ENCODE measurements at places on chromosomes 2 and 18.

DNA sequence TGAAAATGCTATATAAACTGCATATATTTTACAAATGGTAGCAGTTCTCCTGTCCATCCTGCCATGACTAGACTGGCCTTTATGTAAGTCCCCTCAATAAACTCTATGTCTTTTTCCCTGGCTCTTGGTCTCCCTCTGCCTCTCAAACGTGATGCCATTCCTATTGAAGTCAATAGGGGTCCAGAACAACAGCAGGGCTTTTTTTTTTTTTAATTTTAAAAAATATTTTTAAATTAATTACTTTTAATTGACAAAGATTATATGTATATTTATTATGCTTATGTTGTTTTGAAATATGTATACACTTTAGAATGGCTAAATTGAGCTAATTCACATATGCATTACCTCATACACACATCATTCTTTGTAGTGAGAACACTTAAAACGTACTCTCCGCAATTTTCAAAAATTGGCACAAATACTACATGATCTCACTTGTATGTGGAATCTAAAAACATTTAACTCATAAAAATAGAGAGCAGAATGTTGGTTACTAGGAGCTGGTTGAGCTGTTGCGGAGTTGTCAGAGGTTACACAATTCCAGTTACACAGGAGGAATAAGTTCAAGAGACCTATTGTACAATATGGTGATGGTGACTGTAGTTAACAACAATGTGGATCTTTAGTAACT, 123.1 kb downstream of the LRRTM4 start:
- no peak for DNase-seq

- no peak for DNase-seq
Observed at GRCh38 chr18:79070486-79070885, 1.3 kb downstream of the ATP9B start.

DNA sequence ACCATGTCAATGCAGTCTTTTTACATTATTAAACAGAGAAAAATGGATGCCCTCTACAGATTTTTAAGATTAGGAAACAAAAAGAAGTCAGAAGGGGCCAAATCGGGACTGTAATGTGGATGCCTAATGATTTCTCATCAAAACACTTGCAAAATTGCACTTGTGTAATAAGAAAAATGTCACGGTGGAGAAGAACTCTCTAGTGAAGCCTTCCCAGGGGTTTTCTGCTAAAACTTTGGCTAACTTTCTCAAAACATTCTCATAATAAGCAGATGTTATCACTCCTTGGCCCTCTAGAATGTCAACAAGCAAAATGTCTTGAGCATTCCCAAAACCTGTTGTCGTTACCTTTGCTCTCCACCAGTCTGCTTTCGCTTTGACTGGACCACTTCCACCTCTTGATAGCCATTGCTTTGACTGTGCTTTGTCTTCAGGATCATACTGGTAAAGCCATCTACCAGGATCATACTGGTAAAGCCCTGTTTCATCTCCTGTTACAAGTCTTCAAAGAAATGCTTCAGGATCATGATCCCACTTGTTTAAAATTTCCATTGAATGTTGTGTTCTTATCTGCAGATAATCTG, 226.8 kb downstream of the TNS1 start:
- DNase-seq = no peak

DNA sequence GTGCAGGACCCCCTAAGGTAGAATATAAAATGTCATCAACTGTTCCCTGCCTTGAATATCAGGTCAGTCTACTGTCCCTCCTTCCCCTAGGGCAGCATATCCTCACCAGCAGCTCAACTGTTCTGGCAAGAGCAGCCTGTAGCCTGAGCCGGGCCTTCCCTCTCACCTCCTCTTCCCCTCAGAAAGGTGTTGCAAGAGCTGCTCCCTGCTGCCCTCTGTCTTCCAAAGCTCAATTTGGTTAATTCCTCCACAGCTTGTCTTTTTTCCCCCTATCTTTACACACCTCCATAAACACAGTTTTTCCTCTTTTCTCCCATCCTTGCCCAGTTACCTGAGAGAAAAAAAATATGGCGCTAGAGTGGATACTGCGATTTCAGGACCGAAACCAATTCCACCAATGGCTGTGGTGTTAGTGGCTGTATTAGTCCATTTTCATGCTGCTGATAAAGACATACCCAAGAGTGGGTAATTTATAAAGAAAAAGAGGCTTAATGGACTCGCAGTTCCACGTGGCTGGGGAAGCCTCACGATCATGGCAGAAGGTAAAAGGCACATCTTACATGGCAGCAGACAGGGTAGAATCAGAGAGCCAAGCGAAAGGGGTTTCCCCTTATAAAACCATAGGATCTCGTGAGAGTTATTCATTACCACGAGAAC, 184.7 kb downstream of the MREG start:
- peak; percentile 65 for DNase-seq

DNA sequence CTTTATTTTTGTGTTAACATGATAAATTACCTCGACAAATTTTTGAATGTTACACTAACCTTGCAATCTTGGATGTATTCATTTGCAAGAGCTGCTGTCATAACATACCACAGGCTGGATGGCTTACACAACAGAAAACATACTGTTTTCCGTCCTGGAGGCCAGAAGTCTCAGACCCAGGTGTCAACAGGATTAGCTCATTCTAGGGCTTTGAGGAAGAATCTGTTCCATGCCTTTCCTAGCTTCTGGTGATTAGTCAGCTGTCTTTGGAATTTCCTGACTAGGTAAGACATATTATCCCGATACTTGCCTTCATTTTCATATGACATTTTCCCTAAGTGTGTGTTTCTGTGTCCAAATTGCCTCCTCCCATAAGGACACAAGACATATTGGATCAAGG, 188.6 kb upstream of the CDH19 start:
- DNase-seq = no peak

DNA sequence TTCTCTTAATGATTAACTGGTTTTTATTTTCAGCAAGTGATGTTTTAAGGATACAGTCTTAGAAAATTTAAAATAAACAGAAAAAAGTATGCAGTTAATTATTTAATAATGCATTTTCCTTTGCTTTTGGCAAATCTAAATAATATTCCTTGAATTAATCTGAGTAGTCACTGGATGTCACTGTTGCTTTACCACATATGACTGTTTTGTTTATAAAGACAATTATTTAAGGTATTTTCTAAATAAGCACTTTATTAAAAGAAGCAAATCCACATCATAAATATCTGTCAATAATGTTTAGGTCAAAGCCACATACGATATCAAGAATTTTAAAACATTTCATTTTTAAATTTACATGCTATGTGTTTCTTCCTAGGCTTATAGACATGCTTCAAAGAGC, 40.6 kb upstream of the TFPI start:
- no peak for DNase-seq

DNA sequence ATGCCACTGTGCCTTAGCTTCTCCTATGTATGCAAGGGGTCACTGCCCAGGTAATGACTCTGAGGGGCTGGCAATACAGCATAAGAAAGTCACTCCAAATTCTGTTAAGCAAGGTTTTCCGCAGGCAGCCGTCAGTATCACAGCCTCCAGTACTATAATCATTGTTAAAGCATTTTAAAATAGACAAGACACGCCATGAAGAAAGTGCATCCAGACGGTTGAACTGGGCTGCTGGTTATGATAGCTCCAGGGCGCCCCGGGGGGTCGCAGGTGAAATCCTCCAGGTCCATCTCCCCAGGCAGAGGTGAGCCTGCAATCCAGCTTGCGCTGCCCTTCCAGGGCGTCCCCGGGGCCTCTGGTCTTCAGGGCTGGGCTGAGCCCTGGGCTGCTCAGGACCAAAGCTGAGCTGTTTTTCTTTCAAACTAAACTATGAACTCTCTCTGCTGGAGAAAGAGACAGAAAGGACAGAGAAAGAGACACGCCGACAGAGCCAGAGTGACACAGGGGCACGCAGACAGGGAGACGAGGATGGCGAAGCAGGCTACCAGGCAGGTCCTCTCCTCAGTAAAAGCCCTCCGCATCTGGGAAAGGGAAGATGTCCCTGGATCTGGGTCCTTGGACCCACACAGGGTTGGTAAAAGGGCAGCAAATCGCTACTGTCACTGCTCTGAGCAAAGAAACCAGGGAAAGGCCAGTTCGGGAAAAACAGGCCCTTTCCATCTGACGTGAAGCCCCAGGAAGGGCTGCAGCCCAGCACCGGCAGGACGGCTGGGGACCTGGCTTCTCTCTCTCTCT, 2.1 kb upstream of the TWIST2 start:
- DNase-seq = no peak

DNA sequence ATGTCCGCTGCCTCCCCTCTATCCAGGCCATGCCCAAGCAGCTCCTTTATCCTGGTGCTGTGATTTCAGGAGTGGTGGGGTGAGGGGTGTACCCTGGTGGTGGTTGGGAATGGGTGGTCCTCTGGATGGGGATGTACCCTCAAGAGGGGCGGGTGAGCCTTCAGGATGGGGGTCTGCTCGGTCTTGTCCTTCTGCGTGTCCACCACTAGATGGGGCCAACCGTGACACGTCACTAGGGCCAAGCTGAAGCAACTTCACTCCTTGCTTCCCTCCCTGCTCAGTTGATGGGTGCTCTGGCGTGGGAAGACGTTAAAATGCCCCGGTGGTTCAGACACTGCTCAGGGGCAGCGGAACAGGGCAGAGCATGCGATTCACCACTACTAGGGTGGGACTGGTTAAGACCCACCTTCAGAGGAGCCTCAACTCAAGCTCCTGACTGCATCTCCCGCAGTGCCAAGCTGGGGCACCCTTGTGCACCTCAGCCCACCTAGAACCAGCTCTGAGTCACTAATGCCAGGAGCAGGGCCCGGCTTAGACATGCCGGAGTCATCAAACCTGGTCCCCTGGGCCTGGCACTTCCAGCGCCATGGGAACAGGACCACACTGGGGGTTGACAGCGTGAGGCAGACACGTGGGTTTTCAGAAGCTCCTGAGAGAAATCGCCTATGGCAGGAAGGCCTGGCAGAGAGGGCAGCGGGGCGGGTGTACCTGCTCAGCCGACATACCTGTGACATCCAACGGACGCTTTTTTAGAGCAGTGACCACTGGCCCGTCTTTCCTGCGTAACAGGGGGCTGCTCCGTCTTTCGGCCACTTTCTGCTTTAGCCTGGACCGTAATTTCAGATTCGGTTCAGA, 256.7 kb downstream of the HDAC4 start:
- peak; percentile 43 for DNase-seq

DNA sequence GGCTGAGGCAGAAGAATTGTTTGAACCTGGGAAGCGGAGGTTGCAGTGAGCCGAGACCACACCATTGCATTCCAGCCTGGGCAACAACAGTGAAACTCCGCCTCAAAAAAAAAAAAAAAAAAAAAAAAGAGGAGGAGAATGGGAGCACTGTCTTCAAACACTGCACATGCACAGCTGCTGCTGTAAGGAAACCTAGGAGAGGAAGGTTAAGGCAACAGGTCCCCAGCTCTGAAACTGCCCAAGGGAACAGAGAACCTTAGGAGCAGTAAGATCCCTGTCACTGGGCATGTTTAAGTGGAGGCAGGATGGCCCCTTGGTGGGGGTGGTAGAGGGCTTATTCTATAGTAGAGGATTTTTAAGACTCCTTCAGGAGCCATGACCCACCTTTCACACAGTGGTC, 111.2 kb downstream of the CLIP4 start:
- DNase-seq = no peak

GRCh38 chr2:62050456-62051045, 145.1 kb downstream of the COMMD1 start:
- DNase-seq = no peak

DNA sequence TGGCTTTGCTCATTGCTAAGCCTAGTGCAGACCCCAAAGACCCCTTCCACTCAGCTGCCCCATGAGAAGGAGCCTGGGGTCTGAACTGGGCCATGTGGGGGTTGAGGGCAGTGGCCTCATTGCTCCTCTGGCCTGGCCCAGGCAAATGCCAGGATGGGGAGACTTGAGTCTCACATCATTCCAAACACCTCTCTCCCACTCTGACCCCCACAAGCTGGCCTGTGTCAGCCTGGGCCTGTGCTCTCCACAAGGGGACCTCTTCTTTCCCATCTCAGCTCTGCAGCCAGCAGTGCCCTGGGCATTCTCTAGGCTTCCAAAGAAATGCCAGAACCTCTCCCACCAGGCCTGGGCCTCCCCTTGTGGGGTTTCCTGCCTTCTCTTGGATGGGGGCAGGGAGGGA, 45.8 kb upstream of the OTOF start:
- DNase-seq = no peak

GRCh38 chr18:7728297-7728696, 161.2 kb downstream of the PTPRM start:
- no peak for DNase-seq

DNA sequence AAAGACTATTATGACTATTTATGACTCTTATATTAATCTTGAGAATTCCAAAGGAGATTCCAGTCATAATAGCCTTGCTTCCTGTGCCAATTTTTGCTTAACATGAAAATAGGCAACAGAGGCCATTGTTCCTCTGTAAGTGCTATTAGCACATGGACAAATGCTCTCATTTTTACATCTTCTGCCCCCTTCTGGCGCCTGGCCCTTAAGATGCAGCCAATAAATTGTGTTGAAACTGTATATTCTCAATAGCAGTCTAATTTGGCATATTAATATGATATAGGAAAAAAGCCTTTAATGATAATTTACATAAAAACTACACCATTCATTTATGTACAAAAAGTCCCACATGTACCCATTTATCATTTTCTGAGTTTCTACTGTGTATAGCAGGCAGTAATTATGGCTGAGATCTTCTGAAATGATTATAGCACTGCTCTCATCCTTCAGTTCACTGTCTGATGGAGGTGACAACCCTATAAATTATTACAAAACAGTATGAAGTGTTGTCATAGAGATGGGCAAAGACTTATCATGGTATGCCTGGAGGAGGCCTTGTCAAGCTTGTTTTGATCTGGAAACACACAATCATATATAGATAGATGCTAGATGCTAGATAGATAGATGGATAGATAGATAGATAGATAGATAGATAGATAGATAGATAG, 613.3 kb downstream of the TSN start:
- DNase-seq = no peak

GRCh38 chr2:117994729-117995128, 19.1 kb downstream of the CCDC93 start:
- no peak for DNase-seq

DNA sequence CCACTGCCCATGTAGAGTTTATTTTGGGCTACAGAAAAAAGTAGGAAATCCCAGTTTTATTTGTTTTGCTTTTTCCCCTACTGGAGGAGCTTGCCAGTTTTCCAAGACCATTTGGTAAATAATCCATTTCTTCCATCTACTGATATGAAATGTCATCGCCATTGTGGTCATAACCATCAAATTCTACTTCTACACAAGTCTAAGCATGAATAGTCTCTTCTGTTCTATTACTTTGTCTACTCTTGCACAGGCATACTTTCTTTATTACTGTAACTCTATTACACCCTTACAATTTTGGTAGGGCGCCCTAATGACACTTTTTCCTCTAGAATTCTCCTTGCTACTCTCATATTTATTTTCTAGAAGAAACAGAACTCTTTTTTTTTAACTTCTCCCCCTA, 120.7 kb downstream of the ATAD2B start:
- no peak for DNase-seq

DNA sequence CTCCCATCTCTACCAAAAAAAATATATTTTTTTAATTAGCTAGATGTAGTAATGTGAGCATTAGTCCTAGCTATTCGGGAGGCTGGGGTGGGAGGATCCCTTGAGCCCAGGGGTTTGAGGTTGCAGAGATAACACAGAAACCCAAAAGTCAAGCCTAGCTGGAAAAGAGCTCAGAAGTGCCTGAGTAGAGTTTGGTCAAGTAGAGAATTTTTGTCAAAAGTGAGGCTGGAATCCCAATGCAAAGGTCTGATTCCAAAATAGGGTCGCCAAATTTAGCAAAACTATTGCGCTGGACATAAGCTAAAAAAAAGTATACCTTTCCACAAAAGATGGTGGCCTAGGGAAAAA, 15.5 kb upstream of the MSH6 start:
- no peak for DNase-seq

Data from activated CD4-positive, alpha-beta T cell treated with anti-CD3 and anti-CD28 coated beads for 48 hours (primary cell).